ENCODE measurements at places on chromosomes 1 and 21.

GRCh38 chr1:174984952-174985351 lies 14.8 kb upstream of the CACYBP start:
- DNase-seq, result no peak

DNA sequence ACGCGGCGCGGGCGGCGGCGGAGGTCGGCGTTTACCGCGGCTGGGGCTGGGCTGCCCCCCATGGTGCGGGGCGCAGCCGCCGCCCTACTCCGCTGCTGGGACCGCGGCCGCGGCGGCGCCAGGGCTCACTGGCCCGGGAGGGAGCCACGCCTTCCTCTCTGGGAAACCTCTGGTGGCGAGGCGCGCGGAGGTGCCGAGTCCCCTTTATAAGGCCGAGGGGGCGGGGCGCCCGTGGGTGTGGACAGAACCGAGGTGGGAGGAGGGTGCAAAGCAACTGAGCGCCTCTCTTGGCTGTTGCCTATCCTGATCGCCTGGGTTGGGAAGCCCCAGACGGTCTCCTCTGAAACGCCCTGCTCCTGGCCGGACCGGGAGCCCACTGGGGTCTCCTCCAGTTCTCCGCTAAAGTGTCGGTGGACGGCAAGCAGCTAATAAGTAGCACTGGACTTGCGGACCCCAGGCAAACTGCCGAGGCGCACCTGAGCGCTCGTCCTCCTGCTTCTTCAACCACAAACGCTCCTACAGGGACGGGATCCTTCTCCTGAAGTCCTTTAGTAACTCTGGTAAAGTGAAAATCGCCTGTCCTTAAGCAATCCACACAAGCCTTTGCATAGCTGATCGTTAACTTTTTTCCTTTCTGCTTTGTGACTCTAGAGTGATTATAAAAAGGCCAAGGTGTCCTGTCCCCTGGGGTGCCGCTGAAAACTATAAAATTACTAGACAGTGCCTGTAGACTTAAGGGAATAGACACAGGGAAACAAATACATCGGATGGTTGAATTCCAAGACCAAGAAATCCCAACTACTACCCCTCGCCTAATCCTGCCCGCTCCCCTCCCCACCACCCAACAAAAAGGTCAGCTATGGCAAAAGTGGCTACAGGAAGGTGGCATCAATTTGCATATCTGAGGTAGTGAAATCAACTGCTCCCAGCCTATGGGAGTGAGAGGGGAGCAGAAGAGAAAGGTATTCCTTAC lies at the start of gene PTGER3:
Gene PTGER3, minus strand, starts transcription at position 182 of the 973 bp plus-strand sequence. CDS start 239 bp downstream, outside the sequence.
- DNase-seq, result peak; percentile 28

DNA sequence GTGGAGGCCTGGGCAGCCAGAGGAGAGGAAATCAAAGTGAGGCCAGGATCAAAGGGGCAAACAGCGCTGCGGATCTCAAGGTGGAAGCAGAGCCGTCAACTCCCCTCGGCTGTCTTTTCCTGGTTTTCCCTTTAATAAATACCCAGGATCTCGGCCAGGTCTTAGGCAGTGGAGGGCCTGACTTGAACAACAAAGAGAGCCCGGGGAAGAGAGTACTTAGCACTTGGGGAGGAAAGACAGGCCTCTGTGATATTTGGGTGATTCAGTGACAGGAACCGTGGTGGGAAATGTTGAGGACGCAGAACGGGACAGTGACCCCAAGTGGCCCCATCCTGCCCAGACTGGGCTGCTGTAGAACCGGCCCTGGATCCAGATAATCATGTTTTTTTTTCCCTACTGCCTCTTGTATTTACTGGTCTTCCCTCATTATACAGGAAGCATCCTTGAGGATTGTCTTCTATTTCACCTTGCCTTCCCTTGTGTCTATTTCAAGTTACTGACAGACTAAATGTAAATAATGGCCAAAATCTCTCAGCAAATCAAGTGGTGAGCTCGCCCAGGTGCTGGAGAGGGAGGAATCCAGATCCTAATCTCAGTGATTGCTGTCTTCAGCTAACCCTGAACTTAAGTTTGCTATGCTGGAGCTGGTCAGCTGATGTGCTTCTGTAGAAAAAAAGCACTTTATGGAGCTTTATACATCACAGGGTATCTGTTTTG lies 2.8 kb upstream of the MIXL1 start:
- DNase-seq, result no peak

- no peak for DNase-seq
These were observed 601 bp downstream of the CEPT1 start for GRCh38 chr1:111140680-111140967.

DNA sequence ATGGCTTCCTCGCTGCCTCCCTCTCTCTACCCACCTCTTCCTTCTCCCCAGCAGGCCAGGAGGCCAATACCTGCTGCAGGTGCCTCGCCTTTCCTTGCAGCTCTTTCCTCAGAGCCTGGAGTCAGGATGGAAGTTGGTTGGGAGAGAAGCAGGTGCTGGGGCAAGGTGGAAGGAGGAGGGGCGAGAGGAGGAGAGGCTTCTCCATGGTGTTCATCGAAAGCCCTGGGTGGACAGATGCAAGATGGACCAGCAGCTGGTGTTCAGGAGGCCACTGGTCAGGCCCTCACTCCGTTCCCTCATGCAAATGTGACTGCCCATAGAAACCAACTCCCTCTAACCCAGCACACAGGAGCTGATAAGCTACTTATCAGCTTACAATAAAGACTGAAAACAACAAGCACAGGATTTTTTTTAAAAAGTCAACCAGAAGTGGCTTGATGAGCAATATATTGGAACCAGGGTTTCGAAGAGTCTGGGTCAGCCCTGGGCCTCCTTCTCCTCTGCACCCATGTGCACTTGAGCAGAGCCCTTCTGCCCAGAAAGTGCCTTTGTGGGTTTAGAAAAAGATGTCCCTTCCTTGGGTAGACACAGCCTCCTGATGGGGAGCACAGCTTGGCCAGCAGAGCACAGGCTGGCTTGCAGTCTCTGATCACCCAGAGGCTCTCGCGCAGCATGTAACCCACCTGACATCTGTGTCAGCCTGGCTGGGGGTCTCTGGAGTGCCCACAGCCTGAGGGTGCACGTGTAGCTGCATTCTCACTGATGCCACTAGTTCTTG lies 16.6 kb upstream of the GSTM4 start:
- DNase-seq, result no peak

DNA sequence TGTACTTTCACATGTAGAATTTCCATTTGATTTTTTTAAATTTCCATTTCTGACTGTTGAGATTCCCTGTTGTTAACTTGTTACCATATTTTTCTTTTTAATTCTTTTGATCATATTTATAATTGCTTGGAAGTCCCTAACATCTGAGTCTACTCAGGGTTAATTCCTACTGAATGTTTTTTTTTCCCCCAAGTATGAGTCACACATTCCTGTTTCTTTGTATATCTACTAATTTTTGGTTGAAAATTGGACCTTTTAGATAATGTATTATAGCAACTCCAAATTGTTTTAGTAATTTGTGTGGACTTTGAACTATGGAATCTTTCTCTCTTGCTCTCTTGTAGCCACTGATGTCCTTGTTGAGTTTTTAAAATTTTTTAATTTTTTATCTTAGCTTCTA lies 54.6 kb downstream of the STXBP3 start:
- DNase-seq, result no peak

DNA sequence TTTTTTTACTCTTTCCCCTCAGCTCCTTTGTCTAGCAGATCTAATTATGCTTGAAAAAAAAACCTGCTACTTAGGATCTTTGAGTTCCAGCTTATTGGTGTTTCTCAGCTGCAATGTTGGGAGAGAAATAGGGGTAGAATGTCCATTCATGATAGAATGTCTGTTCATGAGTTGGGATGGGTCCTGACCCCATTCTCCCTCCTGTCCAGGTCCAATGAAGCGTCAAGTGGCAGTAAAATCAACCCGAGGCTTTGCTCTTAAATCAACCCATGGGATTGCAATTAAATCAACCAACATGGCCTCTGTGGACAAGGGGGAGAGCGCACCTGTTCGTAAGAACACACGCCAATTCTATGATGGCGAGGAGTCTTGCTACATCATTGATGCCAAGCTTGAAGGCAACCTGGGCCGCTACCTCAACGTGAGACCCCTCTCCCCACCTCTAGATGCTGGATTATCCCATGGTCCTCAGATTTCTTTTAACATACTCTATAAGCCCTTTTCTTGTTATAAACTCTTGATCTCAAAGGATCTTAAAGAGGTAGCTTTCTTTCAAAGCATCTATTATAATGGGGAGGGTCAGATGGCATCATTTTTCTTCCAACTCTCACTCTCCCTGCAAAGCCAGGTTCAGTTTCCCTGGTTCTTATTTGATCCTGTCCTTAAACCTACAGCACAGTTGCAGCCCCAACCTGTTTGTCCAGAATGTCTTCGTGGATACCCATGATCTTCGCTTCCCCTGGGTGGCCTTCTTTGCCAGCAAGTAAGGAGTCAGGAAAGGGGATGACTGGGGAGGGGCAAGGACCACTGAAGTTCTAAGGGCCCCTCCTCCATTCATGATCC lies 11.1 kb downstream of the CERS2 start:
- no peak for DNase-seq

- DNase-seq, result no peak
These were observed 322 bp downstream of the TFB2M start for GRCh38 chr1:246565751-246566127.
